ENCODE measurements at places on chromosomes 3 and 15.

GRCh38 chr3:88220126-88220525 lies 70.4 kb downstream of the C3orf38 start:
- no peak for ATAC-seq

- no peak for ATAC-seq
Measured at GRCh38 chr3:62587169-62587568, 213.8 kb upstream of the FEZF2 start.

DNA sequence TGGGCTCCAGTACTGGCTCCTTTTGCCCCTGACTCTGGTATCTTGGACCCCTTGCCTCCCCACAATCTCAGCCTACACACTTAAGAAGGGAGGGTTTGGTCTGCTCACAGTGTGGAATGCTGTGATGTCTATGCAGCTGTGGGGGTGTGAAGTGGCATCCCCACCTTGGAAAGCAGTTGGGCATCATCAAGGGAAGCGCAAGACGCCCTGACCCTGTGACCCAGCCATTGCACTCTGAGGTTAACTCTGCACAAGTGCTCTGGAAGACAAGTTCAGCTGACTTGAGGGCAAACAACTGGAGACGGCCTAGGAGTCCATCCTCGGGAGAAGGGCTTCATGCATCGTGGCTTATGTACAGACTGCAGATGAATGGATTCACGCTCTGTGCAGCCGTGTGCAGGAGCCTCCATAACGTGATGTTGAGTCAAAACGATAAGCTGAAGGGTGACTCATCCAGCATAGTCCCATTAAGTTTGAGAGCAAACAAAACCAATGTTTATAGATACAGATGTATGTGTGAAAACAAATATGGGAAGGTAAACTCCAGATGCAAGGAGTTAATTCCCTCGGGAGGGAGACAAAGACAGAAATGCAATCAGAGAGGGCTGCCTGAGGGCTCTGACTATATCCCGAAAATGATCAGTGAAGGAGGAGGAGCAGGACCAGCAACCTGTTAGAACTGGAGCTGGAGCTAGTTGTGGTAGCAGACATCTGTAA lies 86.8 kb downstream of the LSM3 start:
- ATAC-seq: peak; percentile 85

DNA sequence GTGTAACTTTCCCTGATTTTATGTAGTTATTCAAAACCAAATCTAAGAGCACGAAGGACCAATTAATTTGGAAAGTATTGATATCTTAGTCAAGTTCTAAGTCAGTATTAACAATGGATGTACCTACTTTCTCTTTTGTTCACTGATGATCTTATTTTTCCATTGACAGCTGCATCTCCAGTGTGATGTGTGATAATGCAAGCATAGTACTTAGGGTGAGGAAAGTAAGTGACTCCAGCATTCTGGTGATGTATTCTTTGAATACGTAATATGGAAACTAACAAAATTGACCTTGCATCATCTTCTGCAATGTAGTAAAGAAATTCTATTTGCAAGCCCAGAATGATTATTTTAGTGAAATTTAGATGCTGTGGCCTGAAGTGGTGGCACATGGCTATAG lies 22.4 kb downstream of the FBXW12 start:
- ATAC-seq: no peak

DNA sequence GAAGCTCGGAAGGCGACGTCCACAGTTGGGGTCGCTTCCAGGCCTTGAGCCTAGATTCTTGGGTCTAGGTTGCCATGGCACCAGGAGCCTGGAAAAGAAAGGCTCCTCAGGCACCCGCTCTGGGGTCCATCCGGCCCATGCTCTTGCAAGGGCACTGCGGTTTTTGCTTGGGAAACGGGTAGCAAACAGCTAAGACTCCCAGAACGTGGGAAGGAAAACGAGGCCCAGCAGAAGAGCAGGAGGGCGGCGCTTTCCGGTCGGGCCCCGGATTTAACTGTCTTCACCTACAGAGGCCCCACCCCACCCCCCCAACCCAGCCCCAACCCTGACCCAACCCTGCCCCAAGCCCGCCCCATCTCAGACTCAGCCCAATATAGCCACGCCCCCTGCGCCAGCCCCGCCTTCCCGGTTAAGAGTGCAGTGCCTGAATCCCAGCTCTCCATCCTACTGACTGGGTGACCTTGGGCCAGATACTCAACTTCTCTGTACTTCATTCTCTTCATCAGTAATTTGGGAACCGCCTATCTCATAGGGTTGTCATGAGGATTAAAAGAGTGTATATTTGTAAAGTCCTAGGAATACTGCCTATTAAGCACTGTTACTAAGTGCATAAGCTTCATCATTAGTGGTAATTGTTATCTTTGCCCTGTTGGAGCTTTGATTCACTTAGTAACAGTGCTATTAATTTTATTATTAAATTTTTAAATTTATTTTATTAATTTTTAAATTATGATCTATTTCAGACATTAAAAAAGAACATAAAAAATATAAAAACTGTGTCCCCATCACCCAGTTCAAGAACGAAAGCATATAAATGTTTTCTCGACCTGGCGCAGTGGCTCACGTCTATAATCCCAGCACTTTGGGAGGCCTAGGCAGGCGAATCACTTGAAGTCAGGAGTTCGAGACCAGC lies 28.4 kb upstream of the SMAD6 start:
- ATAC-seq: no peak

GRCh38 chr3:145817870-145818483 lies 343.0 kb downstream of the PLOD2 start:
- ATAC-seq: no peak

- ATAC-seq: no peak
Measured at GRCh38 chr15:49412797-49413196, 10.2 kb upstream of the FGF7 start.

GRCh38 chr3:10530241-10530640 lies 24.9 kb upstream of the ATP2B2 start:
- no peak for ATAC-seq

DNA sequence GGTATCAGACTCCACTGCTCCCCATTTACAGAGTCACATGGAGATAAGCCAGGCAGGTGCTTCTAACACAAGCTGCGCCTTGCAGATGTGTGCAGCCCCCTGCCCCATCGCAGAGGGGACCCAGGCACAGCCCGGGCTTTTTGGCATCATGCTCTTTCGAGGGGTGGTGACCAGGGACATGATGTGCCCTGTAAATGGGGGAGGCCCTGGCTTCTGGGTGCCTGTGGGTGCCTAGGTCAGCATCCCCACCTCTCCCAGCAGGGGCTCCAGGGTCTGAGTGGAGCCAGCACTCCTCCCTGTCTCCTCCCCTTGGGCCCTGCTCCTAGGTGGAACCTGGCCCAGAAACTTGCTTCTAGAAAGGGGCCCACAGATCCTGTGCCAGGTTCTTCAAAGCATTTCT lies 15.2 kb downstream of the TRPM1 start:
- no peak for ATAC-seq
